ENCODE measurements at places on chromosomes 2 and 18.

DNA sequence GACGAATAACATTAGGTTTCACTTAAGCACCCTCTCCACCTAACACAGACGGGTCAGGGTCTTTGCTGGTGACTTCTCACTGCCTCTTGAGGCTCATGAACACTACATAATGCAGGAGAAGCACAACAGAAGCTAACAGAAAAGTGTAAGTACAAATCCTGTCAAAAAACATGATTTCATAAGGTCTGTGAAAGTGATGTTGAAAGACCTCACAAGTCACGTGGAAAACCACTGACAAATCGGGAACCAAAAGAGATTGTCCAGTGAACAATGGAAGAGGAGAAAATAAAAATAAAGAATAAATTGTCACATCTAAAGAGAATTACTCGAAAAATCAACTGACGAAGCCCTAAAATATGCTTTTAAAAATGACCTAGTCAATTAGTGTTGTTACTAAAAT is 14.0 kb downstream of the PSD4 start:
- no peak for DNase-seq
- peaks cover 66% of the 10 kb centered on the region for H3K36me3 ChIP-seq
- no peaks in the 10 kb centered on the region for H3K27me3 ChIP-seq
- no peak overlapping the region for H3K4me3 ChIP-seq

GRCh38 chr18:74654638-74655037 is 57.0 kb downstream of the ZNF407 start:
- no peaks in the 10 kb centered on the region for H3K36me3 ChIP-seq
- H3K27me3 ChIP-seq, result no peaks in the 10 kb centered on the region
- no peak for DNase-seq

DNA sequence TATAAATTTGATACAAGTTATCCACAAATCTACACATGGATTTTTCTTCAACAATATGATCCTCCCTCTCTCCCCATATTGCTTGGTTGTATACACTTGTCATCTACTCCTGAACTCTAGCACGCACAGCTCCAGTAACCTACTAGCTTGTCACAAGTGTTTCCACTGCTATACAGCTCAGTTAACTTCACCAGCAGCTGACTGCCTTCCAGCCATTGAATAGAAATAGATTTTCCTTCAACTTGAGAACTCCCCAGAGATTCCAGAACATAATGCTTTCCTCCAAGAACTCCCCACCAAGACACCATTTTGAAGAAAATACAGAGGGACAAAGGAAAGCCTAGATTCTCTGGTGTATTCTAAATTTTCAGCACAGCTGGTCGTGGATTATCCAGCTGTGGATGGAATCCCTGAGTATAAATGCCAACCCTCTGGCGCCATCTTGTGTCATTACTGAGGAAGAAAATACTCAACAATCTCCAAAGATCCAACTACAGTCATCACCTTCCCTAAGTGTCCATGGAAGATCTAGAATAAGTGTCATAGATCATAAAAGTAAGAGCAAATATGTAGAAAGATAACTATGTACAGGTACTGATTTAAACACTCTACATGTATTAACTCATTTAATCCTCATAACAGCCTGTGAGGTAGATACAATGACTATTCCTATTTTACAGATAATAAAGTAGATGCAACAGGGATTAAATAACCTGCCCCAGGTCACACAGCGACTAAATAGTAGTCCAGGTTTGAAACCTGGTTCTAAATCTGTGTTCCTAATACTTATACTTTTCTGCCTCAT is 156.7 kb downstream of the ARHGAP28 start:
- H3K27ac ChIP-seq, result no peak overlapping the region
- H3K4me1 ChIP-seq, result no peaks in the 10 kb centered on the region
- H3K27me3 ChIP-seq, result no peaks in the 10 kb centered on the region
- peak; percentile 21 for DNase-seq

- no peak overlapping the region for H3K4me3 ChIP-seq
- peaks cover 2% of the 10 kb centered on the region for H3K36me3 ChIP-seq
- no peak for DNase-seq
- H3K4me1 ChIP-seq, result no peaks in the 10 kb centered on the region
Measured at GRCh38 chr2:63192169-63192888, 141.7 kb downstream of the OTX1 start.

DNA sequence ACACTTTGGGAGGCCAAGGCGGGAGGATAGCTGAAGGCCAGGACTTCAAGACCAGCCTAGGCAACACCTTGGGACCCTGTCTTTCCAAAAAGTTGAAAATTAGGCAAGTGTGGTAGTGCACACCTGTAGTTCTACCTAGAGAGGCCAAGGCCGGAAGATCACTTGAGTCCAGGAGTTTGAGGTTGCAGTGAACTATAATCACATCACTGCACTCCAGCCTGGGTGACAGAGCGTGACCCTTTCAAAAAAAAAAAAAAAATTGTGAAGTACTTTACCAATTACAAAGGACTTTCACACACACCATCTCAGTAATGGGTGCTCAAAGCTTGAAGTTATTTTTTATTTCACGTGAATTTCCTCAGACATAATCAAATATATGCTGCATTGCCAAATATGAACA is 65.0 kb downstream of the ATAD2B start:
- H3K36me3 ChIP-seq, result peaks cover 14% of the 10 kb centered on the region
- DNase-seq, result no peak
- H3K4me1 ChIP-seq, result no peaks in the 10 kb centered on the region

DNA sequence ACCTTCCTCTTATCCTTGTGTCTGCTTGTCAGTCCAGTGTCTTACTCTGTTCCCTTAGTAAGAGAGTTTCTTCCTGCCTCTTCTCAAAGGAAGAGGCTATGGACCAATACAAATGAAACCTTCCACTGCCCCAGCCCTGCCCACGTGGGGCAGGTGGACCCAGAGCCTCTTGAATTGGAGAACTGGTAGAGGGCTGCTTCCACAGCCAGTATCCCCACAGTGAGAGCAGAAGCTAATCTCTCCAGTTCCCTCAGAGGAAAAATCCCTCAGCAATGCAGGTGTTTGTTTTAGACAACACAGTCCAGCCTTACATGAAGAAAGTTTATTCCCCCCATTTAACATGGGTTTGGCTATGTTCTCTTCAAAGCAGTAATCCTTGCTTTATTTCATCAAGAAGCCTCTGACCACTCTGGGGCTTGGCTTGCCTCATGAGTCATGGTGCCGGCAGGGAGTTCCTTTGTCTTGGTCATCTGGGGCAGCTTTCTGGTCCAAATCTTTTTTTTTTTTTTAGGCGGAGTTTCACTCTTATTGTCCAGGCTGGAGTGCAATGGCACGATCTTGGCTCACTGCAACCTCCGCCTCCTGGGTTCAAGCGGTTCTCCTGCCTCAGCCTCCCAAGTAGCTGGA is 6.5 kb upstream of the CYBRD1 start:
- H3K27ac ChIP-seq, result no peak overlapping the region
- H3K36me3 ChIP-seq, result no peaks in the 10 kb centered on the region
- DNase-seq, result no peak
- H3K27me3 ChIP-seq, result peaks cover 13% of the 10 kb centered on the region
- no peak overlapping the region for H3K4me3 ChIP-seq

DNA sequence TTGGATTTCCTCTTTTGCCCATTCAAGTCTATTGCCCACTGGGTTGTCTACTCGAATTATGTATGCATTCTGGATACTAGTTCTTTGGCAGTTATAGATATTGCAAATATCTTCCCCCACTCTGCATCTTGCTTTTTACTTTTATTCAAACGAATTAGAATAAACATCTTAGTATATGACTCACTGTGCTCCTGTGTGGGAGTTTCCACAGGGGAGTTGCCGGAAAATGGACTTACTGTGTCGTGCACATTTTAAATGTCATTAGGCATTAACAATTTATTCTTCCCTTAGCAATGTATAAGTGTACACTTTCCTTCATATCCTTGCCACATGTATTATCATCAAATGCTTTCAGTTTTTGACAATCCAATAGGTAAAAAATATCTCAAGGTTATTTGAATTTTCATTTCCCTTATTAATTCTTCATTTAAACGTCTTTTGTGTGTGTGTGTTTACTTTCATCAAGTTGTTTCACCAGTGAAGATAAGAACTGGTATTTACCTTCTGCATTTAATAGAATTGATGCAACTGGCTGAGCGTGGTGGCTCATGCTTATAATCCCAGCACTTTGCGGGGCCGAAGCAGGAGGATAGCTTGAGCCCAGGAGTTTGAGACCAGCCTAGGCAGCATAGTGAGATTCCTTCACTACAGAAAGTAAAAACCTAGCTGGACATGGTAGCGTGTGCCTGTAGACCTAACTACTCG is 4.6 kb upstream of the UGT1A5 start:
- no peak for DNase-seq
